Myometrial cell (primary cell): ENCODE measurements at places on chromosomes 13 and 19. TPM values are rescaled to one million over a fixed set of nuclear protein-coding genes. Genes with fewer than 3 reads are reported as not detected.

SMIM44 gene
- not detected in 2 replicates for total RNA-seq

SYNGR4 gene
- not detected in 2 replicates for total RNA-seq

APOE gene
- 11.8 and 21.4 TPM in 2 replicates for total RNA-seq

ZSCAN1 gene
- not detected in 2 replicates for total RNA-seq

CD22 gene
- total RNA-seq: 0.71 and 1.4 TPM in 2 replicates

ZNF761 gene
- total RNA-seq: 9.2 and 14.2 TPM in 2 replicates

LAIR1 gene
- total RNA-seq: not detected in 2 replicates

ZNF738 gene
- 3.0 and 9.5 TPM in 2 replicates for total RNA-seq

C13orf42 gene
- not detected in 2 replicates for total RNA-seq
